ENCODE measurements at places on chromosomes 12 and 14.
A peak's percentile ranks its signal among the peaks of the same experiment; 100 is the strongest.

DNA sequence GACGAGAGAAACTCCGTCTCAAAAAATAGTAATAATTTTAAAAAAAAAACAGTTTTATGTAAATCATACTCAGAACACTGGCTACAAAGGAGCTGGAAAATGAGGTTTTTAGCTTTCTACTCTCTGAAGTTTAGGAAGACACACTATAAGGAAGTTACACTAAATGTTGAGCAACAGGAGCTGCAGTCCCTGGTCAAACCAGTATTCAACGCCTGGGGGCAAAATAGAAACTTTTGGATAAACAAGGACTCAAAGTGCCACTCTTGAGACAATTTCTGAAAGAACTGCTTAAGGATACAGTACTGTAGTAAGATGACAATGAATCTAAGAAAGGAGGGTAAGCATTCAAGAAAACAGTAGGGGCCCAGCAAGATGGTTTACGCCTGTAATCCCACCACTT lies 29.3 kb downstream of the ACTR6 start:
- DNase-seq, result no peak

DNA sequence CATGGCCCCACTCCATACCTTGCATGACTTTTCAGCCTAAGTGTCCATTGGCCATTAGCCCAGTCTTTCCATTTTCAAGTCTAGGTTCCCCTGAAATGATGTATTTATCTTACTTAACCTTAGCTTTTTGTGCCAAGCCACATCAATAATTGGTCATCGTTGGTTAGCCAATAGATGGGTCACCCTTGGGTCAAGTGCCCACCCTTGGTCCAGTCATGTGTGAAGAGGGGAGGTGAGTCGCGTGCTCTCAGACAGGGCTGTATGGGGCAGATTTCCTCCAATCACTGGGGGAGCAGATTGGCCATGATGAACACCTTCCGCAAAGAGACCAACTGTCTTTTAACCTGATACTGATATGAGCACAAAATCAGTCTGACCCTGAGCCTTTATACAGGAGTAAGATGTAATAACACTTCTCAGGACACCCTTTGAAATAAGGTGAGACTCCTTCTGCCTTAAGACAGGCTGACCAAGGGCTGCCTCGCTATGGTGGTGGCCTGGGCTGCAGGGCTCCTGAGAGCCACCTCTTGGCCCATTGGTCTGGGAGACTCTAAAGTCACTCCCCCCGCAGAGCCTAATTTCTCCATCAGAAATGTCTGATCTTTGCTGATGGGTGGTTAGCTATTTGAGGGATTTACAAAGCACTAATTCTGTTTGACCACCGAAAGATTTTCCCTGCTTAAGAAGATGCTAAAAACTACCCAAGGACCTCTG lies 143.2 kb downstream of the ZFP36L1 start:
- no peak for DNase-seq

- no peak for DNase-seq
Observed at GRCh38 chr12:99068993-99069747, 424.1 kb downstream of the APAF1 start.

- DNase-seq, result no peak
Observed at GRCh38 chr14:38866461-38866860, 236.6 kb downstream of the SEC23A start.

DNA sequence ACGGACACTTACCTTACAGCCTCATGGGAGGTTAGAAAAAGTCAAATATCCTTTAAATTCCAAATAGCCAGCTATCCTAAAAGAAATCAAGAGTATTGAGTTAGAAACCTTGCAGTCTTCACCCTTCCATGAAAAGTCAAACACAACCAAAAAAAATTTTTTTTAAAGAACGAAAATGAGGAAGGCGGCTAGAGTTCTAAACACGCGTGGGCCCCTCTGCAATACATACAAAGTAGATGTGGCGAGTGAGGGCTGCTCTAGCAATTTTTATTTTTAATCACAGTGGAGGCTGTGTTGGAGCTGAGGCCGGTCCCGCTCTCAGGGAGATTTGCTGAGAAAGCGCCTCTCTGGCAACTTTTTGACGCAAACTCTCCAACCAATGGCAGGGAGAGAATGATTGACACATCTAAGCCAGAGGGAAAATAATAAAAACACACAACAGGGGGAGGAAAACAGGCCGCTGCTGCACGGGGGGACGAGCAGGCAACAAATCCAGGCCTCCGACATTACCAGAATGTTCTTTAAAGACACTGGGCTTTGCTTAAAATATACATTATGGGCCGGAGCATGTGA lies at the start of gene OTX2:
OTX2 (minus strand) TSS at position 333 of the 573 bp plus-strand sequence. CDS start 5,023 bp downstream, outside the sequence.
- no peak for DNase-seq

- DNase-seq, result peak; percentile 19
Observed at GRCh38 chr12:51678086-51678724, 87.2 kb downstream of the SCN8A start.

DNA sequence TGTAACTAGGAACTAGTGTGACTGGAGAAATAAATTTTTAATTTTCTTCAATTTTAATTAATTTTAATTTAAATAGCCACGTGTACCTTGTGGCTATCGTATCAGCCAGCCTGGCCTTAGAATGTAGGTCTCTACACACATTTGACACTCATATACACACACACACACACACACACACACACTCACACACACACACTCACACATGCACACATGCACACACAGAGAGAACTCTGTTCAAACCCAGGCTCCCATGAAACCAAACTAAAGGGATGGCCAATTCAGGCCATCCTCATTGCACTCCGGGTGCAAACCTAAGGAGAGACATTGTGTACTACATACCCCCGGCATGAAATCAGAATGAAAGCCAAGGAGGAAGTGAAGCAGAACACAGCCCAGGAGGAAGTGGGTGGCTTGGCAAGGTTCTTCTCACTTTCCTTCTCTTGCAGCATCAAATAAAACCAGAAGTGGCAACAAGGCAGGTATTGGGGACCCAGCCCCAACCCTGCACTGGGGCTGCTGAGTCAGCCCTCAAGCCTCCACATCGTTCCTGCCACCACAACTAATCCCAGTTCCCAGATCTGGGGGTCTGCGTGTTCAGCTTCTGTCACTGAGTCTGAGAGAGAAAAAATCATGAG lies 26.2 kb upstream of the CHPT1 start:
- DNase-seq, result no peak

- DNase-seq, result peak; percentile 42
Observed at GRCh38 chr12:5796171-5796958, 148.7 kb downstream of the ANO2 start.

DNA sequence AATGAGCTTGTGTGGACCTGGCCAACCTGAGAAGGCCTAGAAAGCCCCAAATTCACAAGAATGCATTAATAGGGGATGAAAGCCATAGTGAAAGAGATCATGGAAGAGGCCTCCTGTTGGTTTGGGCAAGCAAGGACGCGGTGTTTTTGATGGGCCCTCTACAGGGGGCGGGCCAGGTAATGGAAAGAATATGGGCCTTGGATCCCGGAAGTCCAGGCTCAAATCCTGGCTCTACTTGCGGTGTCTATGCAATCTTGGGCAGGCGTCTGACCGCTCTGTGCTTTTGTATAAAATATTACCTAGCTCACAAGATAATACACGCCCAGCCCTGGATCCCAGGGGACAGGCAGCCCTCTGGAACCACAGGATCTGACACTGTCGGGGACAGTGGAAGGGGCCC lies 41.1 kb upstream of the CLMN start:
- DNase-seq, result no peak

GRCh38 chr14:39430762-39431415 lies 1.3 kb downstream of the FBXO33 start:
- DNase-seq, result no peak

GRCh38 chr12:69173368-69173767 lies 66.0 kb upstream of the CPSF6 start:
- DNase-seq, result no peak

- no peak for DNase-seq
Observed at GRCh38 chr14:73764406-73765280, 50.5 kb upstream of the PNMA1 start.

- no peak for DNase-seq
Observed at GRCh38 chr14:53148671-53149070, 4.5 kb downstream of the DDHD1 start.

- DNase-seq, result no peak
Observed at GRCh38 chr14:50790589-50790988, 40.4 kb downstream of the NIN start.

- DNase-seq, result no peak
Observed at GRCh38 chr12:3723916-3724805, 28.7 kb downstream of the CRACR2A start.

GRCh38 chr12:114676142-114676741 lies 7.7 kb downstream of the TBX3 start:
- DNase-seq, result no peak

DNA sequence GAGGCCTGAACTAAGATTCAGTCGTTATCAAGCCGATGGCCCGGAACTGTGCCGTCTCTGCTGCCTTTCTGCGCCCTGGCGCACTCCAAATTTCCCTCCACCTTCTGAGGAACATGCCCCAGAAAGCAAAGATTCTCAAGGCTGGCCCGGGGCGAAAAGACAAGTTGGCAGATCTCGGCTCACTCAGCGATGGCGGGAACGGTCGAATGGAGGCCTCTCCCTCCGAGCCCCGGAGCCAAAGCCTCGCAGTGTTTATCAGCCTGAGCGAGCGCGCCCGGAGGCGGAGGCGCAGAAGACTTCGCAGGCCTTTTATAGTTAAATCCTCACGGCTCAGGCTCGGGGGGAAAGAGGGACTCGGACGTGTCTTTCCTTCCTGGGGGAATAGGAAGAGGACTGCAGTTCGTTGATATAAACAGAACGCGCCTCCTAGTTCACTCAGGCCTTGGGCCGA lies 5.6 kb downstream of the TBX5 start:
- no peak for DNase-seq

GRCh38 chr14:62102349-62102725 lies 340.1 kb downstream of the SNAPC1 start:
- no peak for DNase-seq

DNA sequence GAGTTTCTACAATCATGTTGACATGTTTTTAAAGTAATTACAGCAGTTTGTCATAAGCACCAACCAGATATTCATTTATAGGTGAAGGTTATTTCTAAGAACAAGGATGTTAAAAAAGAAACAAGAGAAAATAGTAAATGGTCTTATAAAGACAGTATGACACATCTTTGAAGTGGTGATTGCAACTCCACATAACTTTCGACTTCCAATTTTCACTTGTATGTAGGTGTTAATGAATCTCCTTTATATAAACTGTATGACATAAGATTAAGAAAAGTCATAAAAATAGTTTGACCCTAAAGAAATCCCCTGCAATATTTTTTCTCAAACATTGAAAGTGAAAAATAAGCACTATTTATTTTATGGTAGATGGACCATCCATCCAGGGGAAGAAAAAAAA lies 144.8 kb upstream of the PTPRQ start:
- DNase-seq, result no peak

DNA sequence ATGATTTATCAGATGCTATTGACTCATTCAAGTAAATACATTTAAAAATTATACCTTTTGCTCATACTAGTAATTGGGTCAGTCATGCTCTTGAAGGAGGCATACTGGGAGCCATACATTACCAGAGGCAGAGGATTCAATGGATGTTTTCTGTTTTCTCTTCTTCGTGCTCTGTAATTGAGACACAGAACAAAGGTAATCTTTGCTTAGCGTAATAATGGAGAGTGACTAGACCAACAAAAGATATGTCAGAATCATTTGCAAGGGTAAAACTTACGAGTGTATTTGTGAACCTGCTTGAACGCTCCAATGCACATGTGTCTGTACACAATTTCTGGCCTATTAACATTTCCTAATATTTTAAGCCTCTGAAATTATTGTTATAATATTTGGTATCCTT lies 296.4 kb downstream of the FOXG1 start:
- no peak for DNase-seq

GRCh38 chr14:102252834-102253801 lies 51.8 kb downstream of the MOK start:
- DNase-seq, result no peak

- no peak for DNase-seq
Observed at GRCh38 chr12:12209043-12209442, 57.8 kb downstream of the LRP6 start.

GRCh38 chr14:37623426-37623951 lies 28.1 kb downstream of the TTC6 start:
- DNase-seq, result no peak

Measured in stimulated activated CD4-positive, alpha-beta T cell treated with anti-CD3 and anti-CD28 coated beads, Interleukin-2, amount 100 ng/mL, for 24 hours (primary cell).